ENCODE measurements at places on chromosomes 6 and 20.

GRCh38 chr6:63899550-63899949, 263.9 kb downstream of the PHF3 start:
- no peak for DNase-seq

DNA sequence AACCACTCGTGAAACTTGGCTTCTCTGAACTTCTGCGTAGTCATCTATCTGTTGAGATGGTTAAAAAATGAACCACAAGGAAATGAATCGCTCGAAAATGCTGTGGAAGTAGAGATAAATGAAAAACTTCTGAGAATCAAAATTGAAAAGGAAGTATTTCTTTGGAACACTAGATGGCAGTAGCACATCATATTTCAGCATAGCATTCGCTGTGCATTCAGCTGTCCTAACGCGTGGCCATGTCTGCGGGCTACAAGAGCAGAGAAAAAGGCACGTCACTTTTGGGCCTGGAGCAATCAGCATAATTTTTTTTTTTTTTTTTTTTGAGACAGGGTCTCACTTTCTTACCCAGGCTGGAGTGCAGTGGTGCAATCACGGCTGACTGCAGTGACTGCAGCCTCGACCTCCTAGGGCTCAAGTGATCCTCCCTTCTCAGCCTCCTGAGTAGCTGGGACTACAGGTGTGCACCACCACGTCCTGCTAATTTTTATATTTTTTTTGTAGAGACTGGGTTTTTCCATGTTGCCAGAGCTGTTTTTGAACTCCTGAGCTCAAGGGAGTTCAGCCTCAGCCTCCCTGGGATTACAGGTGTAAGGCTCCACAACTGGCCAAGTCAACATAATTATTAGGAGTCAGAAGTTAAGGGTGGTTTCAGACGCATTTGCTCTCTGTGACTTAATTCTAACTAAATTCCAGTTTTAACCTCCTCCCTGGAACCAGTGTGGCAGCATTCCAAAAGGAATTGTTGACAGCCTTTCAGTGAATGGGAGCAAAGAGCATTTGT, 8.8 kb upstream of the PERP start:
- peak; percentile 13 for DNase-seq

DNA sequence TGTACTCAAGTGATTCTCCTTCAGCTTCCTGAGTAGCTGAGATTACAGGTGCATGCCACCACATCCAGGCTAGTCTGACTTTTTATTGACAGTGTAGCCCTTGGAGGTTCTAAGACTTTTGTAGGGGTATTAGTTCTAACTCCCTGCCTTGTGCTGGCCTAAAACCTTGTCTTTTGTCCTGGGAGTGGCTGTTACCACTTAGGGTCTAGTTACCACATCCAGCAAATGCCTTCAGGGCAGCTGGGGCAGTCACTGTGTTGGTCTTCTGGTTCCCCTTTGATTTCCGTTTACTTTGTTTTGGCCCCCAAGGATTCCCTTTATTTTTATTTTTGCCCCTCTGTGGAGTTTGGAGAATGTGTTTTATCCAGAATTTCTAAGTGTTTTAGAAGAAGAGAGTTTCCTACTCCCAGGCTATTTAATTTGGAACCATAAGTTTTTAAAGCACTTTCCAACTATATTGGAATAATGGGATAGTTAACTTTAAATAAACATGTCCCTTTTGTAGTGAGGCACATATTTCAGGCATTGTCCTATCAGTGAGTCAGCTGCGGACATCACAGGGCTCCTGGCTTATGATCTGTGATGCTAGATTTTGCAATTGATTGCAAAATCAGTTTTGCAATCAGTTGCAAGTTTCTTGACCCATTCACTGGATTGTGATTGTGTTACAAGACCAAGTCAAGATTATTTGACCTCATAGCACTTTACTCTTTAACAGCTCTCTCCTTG, 25.0 kb downstream of the IL22RA2 start:
- DNase-seq, result no peak

DNA sequence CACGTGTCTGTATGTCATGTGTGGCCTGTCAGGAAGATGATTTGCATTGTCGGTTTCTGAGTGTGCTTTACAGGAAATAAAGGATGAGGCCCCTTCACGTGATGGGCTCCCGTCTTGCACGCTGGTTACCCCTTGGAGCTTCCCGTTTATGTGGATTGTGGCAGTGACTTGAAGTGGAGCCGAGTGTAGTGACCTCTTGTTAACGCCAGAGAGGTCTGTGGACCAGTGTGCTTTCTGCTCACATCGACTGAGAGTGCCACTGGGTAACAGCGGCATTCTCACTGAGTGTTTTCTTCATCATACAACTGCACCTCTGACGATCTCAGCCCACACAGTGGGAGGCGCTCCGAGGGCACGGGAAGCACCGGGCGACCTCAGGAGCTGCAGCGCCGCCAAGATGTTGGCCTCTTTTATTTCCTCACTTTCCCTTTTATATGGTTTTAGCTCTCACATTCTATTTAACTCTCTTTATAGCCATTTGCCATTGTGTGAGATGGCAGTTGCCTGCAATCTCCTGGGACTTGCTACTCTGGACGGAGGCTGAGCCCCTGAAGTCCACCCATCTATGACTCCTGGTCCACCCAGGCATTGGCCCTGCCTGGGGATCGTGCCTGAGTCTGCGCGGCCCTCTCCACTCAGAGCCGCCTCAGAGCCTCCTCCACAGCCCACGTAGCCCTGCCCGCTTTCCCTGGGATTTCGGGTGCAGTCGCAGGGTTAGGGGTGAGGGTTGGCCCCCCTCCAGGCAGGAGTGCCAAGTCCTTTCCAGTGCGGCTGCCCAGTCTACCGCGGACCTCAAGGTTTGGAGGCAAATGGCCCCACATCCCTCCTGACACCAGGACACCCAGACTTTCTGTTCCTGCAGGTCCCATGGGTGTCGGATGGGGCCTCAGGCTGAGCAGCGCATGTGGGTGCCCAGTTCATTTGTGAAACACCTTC, 238.9 kb downstream of the ERMARD start:
- DNase-seq, result no peak

- DNase-seq, result no peak
Measured at GRCh38 chr6:43334466-43335095, 26.0 kb upstream of the CRIP3 start.

DNA sequence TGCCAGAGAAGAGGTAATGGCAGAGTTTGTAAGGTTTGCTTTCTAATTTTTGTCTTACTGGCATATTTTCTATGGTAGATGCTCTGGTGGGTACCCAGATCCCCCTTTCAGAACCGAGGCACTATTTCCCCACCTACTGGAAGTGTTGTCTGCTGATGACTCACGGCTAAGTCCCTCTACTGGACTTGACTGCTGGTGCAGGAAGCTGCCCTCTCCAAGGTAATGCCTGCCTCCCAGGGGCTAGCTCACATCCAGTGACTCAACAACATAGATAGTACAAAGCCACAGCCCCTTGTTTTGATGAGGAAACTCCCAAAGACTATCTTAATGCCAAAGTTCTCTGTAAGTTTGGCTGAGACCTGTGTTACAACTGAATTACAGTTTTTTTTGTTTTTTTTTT, 285.4 kb upstream of the FLRT3 start:
- DNase-seq, result no peak

- no peak for DNase-seq
Measured at GRCh38 chr6:73503027-73503772, 17.6 kb downstream of the EEF1A1 start.

DNA sequence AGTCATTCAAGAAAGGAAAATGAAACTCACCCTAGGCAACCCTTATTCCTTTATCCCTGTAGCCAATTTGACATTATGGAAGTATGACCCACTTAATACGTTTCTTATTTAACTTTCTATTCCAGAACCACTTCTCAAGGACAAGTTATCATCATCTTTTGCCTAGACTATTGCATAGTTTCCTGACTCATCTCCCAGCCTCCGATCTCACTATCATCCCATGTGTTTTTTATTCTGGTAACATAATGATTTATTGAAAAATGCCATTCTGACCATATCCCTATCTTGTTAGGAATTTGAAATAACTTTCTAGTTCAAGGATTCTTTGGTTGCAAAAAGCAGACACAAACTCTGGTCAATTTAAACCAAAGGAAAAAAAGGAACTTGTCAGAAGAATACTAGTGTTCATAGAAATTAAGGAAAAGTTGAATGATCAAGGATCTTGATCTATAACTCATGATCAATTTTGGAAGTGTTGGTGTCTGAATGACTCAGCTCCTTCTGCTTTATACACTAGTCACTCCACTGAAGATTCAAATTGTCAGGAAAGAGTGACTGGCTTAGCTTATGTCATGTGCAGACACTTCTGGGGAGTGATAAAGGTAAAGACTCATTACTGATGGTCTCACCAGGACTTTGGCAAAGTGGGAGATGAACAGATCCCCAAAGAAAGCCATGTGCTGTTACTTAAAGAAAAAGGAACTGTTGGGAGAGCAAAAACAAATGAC, 8.5 kb upstream of the TINAG start:
- DNase-seq, result no peak

GRCh38 chr20:25019381-25020155, 27.0 kb upstream of the APMAP start:
- no peak for DNase-seq

- no peak for DNase-seq
Measured at GRCh38 chr6:163600781-163601180, 186.3 kb downstream of the QKI start.

DNA sequence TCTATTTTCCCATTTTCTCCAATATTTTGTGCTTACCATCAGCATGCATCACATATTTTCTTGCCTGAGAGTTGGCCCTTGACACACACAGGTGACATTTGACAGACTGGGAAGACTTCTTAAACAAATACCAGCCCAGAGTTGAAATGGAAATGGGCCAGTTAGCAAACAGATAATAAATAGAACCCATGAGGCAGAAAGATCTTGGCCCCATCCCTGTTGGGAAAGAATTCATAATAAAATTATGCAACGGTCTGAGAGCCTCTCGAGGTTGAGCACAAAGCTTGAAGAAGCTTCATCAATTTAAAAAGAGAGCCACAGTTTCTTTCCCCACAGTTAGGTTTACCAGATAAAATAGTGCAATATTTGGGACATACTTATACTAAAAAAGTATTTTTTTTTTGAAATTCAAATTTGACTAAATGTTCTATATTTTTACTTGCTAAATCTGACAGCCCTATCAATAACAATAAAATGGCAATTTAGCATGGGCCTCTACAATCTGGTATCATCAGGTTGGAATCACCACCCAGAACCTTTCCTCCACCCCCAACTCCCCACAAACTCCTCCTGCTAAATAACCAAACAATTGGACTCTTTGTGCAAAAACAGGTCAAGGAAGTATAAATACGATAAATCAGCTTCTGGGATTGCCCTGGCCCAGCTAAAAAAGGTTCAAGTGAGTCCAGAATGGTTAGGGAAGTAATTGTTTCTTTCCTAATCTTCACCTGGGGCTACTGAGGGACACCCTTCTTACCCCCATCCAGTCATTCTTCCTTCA, 129.8 kb downstream of the CD164 start:
- DNase-seq, result no peak

DNA sequence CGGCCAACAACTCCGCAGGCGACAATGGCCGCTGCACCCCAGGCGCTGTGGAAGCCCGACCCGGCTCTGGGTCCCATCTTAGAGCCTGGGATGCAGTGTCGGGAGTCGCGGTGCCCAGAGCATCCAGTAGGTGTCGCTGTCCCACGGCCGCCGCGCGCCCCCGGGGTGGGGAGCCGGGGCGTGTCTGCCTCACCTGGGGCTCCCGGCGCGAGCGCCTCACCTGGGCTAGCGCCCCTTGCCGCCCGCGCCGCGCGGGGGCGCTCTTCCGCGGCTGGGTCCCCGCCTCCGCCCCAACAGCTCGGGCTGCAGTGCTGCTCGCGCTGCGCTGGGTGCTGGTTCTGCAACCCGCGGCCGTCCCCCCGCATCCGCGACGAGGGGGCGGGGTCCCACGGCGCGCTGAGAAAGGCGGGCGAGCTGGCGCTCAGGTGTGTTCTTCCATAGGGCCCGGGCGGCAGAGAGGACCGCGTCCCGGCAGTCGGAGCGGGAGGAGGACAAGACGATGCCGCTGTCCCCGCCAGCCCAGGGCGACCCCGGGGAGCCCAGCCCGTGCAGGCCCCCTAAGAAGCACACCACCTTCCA, at the start of gene CRYBG1:
Gene CRYBG1 (plus strand): TSS at position 308 of the 579 bp plus-strand sequence. CDS start 192 bp downstream, at position 500.
- DNase-seq, result peak; percentile 62

- no peak for DNase-seq
Measured at GRCh38 chr6:121600389-121601168, 165.1 kb downstream of the GJA1 start.

- no peak for DNase-seq
Measured at GRCh38 chr6:79546186-79546585, 9.0 kb upstream of the LCA5 start.

GRCh38 chr6:33430334-33430733, 10.5 kb downstream of the SYNGAP1 start:
- DNase-seq, result no peak

- no peak for DNase-seq
Measured at GRCh38 chr6:151747896-151748295, 59.6 kb upstream of the ESR1 start.

DNA sequence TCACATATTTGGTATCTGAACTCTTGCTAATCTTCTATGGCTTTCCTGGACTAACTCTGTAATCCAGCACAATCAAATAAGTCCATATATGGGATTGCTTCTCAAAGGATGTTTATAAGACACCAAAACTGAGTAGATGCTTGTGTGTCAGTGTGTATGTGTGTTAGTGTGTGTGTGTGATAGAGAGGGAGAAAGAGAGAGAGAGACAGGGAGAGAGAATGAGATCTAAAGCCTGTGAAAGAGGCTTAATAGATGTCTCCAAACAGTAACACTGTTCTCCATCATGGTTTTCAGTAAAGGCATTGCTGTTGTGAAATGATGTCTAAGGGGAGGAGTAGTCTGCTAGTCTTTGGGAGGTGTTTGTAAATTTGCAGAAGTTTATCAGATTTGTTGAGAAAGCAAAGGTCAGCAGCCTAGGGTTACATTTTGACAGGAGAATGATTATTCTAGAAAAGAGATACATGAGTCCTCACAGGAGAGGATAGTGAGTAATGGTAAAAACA, 73.9 kb upstream of the MLIP start:
- no peak for DNase-seq

DNA sequence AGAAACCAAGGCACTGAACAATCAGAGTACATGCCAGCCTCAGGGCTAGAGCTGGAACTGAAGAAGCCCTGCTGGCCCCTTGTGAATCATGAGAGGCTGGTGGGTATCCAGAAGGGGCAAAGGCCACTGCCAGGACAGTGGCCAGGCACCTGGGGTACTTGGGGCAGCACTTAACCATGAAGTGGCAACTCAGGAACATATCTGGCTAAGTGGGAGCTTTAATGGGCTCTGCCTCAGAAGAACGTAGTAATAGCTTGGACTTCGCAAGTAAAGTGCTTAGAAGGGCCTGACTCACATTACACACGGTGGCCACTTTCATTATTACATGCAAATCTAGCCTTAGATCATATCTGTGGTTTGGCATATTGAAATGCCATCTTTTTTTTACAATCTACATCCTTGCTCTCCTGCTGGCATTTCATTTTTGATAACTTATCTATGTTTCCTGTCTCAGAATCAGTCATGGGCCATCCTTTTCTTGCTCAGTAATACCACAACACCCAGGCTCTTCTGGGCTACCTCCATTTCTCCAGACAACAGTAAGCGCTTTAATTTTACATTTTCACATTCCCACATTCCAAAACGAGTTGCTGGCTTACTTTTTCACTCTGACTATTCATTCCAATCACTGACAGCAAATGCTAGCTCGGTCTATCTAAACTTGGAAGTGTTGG, 21.6 kb downstream of the NAPB start:
- no peak for DNase-seq
